Central memory CD4-positive, alpha-beta T cell (primary cell): ENCODE measurements at places on chromosomes 6 and 20.

- DNase-seq: no peak
Observed at GRCh38 chr6:42025845-42026243, 24.5 kb upstream of the TAF8 start.

DNA sequence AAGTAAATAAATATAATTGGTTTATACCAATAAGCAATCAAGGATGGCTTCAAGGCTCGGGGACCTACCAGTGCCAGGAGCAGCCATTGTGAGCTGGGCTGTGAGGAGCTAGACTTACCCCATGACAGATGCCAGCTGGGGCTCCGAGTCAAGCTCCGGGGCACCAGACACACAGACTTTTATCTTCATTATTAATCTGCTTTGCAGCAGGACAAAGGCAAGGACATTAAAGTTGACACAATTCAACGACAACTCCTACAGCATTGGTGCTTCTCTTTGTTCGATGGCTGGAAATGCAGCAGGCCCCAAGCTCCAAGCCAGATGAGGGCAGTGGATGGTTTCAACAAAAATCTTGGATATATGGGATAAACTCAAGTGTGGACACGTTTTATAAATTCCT is 68.3 kb downstream of the CD24 start:
- DNase-seq: no peak

- no peak for DNase-seq
Observed at GRCh38 chr20:14984305-14984704, 646.9 kb upstream of the FLRT3 start.

DNA sequence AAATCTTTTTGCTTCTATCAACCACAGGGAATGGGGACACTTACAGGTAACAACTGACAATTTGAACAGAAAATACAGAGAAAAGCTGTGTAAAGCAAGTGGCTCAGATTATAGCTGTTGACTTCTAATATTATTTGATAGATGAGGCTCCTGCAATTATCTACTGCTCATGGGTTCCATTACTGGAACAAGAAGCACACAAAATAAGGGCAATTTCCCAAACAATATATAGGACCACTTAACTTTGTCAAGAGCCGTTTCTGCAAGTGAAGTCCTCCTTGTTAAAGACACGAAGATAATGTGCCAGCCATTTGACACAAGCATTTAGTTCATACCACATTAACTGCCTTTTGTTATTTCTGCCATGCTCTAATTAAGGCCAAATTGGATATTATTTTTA is 315.5 kb upstream of the ARID1B start:
- DNase-seq: no peak

GRCh38 chr6:160133441-160134336 is 12.1 kb downstream of the SLC22A1 start:
- DNase-seq: no peak

GRCh38 chr20:5731753-5732366 is 18.3 kb upstream of the SHLD1 start:
- DNase-seq: no peak

DNA sequence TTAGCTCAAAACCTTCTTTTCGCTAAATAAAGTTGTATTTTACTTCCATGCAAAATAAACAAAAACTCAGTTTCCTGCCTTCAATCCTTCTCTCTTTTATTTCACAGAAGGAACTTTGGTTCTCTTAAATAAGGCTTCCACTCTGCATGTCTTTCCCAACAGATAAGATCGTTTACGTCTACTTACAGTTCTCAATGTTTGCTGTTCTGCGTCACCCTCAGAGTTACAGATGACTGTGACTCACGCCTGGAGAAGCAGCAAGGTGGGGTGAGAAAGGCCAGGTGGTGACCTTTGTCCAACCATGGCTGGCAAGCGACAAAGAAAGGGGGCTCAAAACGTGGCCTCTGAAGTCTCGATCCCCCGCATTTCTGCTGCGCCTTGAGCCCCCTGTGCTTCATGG is 51.4 kb upstream of the RPS6KA2 start:
- DNase-seq: no peak

GRCh38 chr20:42150230-42150629 is 532.1 kb upstream of the CHD6 start:
- no peak for DNase-seq

GRCh38 chr20:64100566-64100888 is 6.8 kb downstream of the NPBWR2 start:
- DNase-seq: no peak

GRCh38 chr6:35305117-35305516 is 7.5 kb downstream of the DEF6 start:
- DNase-seq: peak; percentile 37

DNA sequence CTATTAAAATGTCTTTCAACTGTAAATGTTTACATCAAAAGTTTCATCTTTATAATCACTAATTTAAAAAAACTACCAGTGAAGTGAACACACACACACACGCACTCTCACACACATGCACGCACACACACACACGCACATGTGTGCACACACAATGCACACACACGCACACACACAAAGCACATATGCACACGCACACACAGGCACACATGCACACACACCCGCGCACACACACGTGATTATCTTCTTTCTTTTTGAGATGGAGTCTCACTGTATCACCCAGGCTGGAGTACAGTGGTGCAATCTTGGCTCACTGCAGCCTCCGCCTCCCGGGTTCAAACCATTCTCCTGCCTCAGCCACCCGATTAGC is 80.0 kb upstream of the FRMD1 start:
- DNase-seq: no peak
